ENCODE measurements at places on chromosomes 13 and 19. TPM values are rescaled to one million over a fixed set of nuclear protein-coding genes. Genes with fewer than 3 reads are reported as not detected.
A peak's percentile ranks its signal among the peaks of the same experiment; 100 is the strongest.

DNA sequence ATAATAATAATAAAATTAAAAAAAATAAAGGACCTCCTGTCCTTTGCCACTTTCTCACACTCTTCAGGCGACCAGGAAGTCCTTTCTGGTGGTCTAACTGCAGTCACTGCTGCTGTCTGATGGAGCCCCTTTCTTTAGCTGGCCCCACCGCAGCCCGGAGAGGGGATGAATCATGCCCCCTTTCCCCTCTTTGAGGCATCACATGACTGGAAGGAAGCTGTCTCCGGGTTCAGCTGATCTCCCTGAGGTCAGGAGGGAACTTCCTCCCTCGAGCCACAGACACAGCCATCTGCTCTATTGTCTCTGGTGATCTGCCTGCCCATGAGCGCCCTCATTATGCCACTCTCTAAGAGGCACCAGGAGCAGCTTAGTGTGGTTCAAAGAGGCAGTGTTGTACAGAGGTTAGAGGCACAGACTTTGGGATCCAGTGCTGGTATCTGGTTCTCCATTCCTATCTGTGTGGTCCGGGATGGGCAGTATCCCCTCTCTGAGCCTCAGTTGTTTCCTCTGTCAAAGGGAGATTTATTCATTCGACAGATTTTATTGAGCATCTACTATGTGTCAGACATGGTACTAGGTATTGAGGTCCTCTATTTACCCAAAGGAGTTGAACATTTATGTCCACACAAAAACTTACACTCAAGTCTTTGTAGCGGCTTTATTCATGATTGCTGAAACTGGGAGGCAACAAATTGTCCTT is 30.0 kb downstream of the VAV1 start:
- H3K27me3 ChIP-seq: no peaks in the 10 kb centered on the region
- no peak overlapping the region for H3K27ac ChIP-seq
- H3K4me3 ChIP-seq: no peak overlapping the region
- no peaks in the 10 kb centered on the region for H3K36me3 ChIP-seq
- peaks cover 6% of the 10 kb centered on the region for H3K4me1 ChIP-seq

GRCh38 chr19:51903192-51903591 is 1.6 kb downstream of the ZNF649 start:
- H3K27me3 ChIP-seq: no peaks in the 10 kb centered on the region
- peaks cover 11% of the 10 kb centered on the region for H3K4me1 ChIP-seq
- peaks cover 16% of the 10 kb centered on the region for H3K36me3 ChIP-seq
- H3K27ac ChIP-seq: no peak overlapping the region
- no peak overlapping the region for H3K4me3 ChIP-seq

DNA sequence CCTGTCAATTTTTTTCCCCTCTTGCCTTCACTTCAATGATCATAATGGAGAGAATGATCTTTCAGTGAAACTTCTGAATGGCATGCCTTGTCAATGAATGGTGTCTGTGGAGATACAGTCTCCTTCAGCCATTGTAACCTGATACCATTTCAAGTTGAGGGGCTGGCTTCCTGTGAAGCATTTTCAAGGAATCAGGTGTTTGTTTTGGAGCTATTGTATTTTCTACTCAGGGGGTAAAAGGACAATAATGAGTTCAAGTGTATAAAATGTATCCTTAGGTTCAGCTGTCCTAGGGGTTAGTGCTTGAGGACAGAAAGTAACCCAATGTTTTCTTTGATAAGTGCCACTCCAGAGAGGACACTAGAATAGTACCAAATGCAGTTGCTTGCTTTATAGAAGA is 23.8 kb upstream of the CBY2 start:
- DNase-seq: no peak
- H3K4me1 ChIP-seq: peaks cover 10% of the 10 kb centered on the region
- no peaks in the 10 kb centered on the region for H3K36me3 ChIP-seq
- H3K4me3 ChIP-seq: no peak overlapping the region
- H3K27ac ChIP-seq: no peak overlapping the region

TJP3 gene
- 36.7 TPM for total RNA-seq

DNA sequence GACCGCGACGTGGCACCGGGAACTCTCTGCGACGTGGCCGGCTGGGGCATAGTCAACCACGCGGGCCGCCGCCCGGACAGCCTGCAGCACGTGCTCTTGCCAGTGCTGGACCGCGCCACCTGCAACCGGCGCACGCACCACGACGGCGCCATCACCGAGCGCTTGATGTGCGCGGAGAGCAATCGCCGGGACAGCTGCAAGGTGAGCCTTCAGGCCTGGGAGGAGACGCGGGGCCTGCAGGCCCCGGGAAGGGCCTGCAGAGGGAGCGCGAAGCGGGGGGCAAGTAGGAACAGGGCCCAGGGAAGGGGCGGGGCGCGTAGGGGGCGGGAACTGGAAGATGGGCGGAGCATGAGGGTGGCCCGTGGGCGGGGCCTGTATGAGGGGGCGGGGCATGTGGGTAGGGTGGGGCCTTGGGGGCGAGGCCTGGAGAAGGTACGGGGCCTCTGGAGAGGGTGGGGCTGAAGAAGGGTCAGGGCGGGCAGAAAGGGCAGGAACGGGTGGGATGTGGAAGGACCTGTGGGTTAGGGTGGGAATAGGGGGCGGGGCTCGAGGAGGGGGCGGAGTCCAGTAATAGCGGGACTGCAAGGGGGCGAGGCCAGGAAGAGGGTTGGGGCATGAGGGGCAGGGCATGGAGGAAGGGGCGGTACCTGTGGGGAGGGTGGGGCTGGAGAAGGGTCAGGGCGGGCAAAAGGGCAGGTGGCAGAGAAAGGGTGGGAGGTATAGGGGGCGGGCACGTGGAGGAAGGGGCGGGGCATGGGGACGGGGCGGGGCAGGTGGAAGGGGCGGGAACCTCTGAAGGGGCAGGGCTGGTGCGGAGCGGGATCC is 2.5 kb downstream of the CFD start:
- H3K4me3 ChIP-seq: no peak overlapping the region
- H3K27ac ChIP-seq: no peak overlapping the region
- H3K4me1 ChIP-seq: peaks cover 6% of the 10 kb centered on the region
- H3K27me3 ChIP-seq: no peaks in the 10 kb centered on the region
- no peak for DNase-seq

GPR4 gene
- 9.4 TPM for total RNA-seq

DNA sequence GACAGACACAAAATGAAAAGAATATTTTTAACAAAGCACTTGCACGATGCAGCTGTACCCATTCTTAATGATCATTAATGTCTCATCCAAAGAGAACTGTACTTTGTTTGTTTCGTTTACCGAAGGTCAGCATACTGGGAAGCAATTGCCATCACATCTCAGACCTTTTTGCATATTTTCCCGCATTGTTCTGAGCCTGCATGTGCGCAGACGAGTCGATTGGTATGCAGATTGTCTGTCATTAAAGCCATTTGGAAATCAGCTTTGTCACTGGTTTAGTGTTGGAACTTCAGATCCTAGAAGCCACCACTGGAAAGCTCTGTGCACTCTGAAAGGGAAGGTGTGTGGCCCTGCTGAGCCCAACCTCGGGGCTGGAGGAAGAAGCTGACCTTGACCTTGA is 15.6 kb downstream of the SPACA7 start:
- no peak overlapping the region for H3K4me3 ChIP-seq
- no peaks in the 10 kb centered on the region for H3K4me1 ChIP-seq
- no peaks in the 10 kb centered on the region for H3K36me3 ChIP-seq
- no peak overlapping the region for H3K27ac ChIP-seq
- no peak for DNase-seq
- no peaks in the 10 kb centered on the region for H3K27me3 ChIP-seq

DNA sequence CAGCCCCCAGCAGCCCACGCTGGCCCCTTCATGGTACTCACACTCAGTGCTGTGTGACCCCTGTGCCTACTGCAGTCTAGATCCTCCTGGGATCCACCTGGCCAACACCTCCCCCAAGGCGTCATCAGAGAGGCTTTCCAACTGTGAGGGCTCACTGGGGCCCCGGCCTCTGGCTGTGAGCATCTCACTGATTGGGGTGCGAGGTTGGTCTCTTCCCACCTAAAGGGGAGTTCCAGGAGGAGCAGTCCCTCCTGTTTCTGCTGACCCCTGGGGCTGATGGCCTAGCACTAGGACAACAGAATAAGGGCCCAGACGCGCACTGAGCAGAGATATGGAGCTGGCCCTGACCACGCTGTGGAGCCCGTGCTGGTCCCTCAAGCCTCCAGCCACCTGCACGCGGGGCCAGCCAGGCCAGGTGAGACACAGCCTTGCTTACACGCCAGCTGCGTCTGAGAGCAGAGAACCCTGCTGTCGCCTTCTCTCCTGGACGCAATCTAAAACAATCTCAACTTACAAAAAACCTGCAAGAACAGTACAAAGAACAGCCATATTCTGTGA is 32.2 kb downstream of the ELL start:
- H3K27ac ChIP-seq: peak overlapping the region; percentile 69
- no peak overlapping the region for H3K4me3 ChIP-seq
- H3K36me3 ChIP-seq: no peaks in the 10 kb centered on the region
- no peaks in the 10 kb centered on the region for H3K27me3 ChIP-seq

DNA sequence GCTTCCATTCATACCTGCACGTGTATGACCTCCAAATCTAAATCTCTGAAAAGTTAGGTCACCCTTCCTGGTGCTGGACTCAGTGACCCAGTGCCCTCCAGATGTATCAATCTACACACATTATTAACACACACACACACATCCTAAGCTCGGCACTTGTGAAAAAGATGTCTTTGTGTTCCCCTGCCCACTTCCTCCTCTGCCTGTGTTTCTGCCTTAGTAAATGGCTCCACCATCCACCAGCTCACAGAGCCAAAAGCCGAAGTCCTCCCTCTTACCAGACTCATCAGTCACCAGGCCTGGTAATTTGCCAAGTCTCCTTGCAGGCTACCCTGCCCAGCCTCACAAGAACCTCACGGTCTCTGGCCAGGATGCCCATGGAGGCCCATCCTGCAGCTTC is 131.5 kb downstream of the SHISA2 start:
- H3K27me3 ChIP-seq: no peaks in the 10 kb centered on the region
- DNase-seq: no peak
- H3K4me1 ChIP-seq: no peaks in the 10 kb centered on the region
- no peak overlapping the region for H3K27ac ChIP-seq
- H3K36me3 ChIP-seq: no peaks in the 10 kb centered on the region

DNA sequence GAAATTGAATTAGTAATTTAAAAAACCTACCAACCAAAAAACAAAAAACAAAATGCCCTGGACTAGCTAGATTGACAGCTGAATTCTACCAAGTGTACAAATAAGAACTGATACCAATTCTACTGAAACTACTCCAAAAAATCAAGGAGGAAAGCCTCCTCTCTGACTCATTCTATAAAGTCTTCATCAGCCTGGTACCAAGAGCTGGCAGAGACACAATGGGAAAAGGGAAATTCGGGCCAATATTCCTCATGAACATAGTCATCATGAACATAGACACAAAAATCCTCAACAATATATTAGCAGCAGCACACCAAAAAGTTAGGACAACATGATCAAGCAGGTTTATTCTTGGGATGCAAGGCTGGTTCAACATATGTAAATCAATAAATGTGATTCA is 2667.7 kb upstream of the PCDH20 start:
- H3K27ac ChIP-seq: no peak overlapping the region
- DNase-seq: no peak
- H3K36me3 ChIP-seq: no peaks in the 10 kb centered on the region
- H3K27me3 ChIP-seq: no peaks in the 10 kb centered on the region
- no peak overlapping the region for H3K4me3 ChIP-seq
- no peaks in the 10 kb centered on the region for H3K4me1 ChIP-seq

- H3K36me3 ChIP-seq: peaks cover 12% of the 10 kb centered on the region
- DNase-seq: no peak
- no peak within 1 kb of the TSS for H3K27ac ChIP-seq
- H3K4me1 ChIP-seq: peaks cover 36% of the 10 kb centered on the region
- H3K4me3 ChIP-seq: no peak within 1 kb of the TSS
- no peaks in the 10 kb centered on the region for H3K27me3 ChIP-seq
Observed at GRCh38 chr19:35742121-35742724, at the start of gene IGFLR1. IGFLR1 (minus strand) TSS chr19:35742452; CDS start chr19:35741180, 1,272 bp downstream.

- no peak overlapping the region for H3K4me3 ChIP-seq
- peaks cover 19% of the 10 kb centered on the region for H3K4me1 ChIP-seq
- peak; percentile 90 for DNase-seq
- no peaks in the 10 kb centered on the region for H3K27me3 ChIP-seq
- H3K36me3 ChIP-seq: no peaks in the 10 kb centered on the region
- peak overlapping the region; percentile 98 for H3K27ac ChIP-seq
Observed at GRCh38 chr19:52533901-52534300, 6.4 kb downstream of the ZNF808 start.

DNA sequence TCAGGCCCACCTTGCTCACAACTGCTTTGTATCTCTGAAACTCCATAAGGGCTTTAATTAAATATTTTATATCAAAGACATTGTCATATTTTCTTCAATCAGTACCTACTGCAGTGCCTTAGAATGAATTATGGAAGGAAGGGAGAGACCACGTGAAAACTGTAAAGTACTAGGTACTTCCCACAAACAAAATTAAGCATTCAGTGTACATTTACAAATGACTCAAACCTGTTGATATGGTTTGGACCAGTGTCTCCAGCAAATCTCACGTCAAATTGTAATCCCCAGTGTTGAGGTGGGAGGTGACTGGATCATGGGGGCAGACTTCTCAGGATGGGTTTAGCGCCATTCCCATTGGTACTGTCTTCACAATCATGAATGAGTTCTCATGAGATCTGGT is 23.2 kb downstream of the KCTD12 start:
- no peak overlapping the region for H3K4me3 ChIP-seq
- no peaks in the 10 kb centered on the region for H3K27me3 ChIP-seq
- no peak for DNase-seq
- no peaks in the 10 kb centered on the region for H3K4me1 ChIP-seq
- H3K27ac ChIP-seq: no peak overlapping the region
- H3K36me3 ChIP-seq: no peaks in the 10 kb centered on the region

GRCh38 chr19:44846455-44847143 is 502 bp downstream of the NECTIN2 start:
- peak; percentile 45 for DNase-seq
- no peaks in the 10 kb centered on the region for H3K36me3 ChIP-seq
- H3K27me3 ChIP-seq: no peaks in the 10 kb centered on the region
- H3K4me1 ChIP-seq: peaks cover 35% of the 10 kb centered on the region

DNA sequence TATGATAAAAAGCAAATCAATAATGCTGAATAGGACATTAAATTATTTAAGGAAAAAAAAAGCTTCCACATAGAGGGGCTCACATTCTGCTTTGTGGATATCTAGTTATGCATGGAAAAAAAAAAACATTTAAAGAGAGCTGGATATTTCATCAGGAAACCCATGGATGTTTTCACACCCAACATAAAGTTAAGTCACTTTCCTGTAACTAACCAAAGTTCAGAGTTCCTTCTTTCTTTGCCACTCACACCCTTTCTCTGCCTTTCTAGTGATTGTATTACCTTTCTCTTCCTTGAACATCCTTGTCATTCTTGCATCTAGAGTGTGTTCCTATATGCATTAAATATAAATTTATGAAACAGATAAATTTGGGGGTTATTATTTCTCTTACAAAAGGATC is 47.2 kb downstream of the RFXAP start:
- peaks cover 5% of the 10 kb centered on the region for H3K4me1 ChIP-seq
- DNase-seq: no peak
- no peaks in the 10 kb centered on the region for H3K27me3 ChIP-seq
- H3K36me3 ChIP-seq: peaks cover 41% of the 10 kb centered on the region
- H3K4me3 ChIP-seq: no peak overlapping the region

PGLYRP1 gene
- not detected for total RNA-seq

GRCh38 chr13:38415233-38415632 is 65.6 kb downstream of the UFM1 start:
- no peak overlapping the region for H3K27ac ChIP-seq
- no peaks in the 10 kb centered on the region for H3K36me3 ChIP-seq
- no peaks in the 10 kb centered on the region for H3K27me3 ChIP-seq
- H3K4me3 ChIP-seq: no peak overlapping the region

GRCh38 chr19:10898633-10899032 is 27.3 kb downstream of the CARM1 start:
- peaks cover 6% of the 10 kb centered on the region for H3K4me1 ChIP-seq
- no peak overlapping the region for H3K4me3 ChIP-seq
- no peak for DNase-seq

IFNL1 gene
- not detected for total RNA-seq

Measured in thyroid gland (tissue), 4 donors.